ENCODE measurements at places on chromosomes 7 and 10. TPM values are rescaled to one million over a fixed set of nuclear protein-coding genes. Genes with fewer than 3 reads are reported as not detected.

- no peaks in the 10 kb centered on the region for H3K36me3 ChIP-seq
- no peaks in the 10 kb centered on the region for H3K4me1 ChIP-seq
- no peak for DNase-seq
- no peaks in the 10 kb centered on the region for H3K27me3 ChIP-seq
- H3K4me3 ChIP-seq, result no peak overlapping the region
Measured at GRCh38 chr10:7000061-7000460, 410.8 kb downstream of the SFMBT2 start.

Gene RBM20
- 0.80 TPM for total RNA-seq

Gene TRIP6
- 40.2 TPM for total RNA-seq

Gene TPST1
- 6.1 TPM for total RNA-seq

DNA sequence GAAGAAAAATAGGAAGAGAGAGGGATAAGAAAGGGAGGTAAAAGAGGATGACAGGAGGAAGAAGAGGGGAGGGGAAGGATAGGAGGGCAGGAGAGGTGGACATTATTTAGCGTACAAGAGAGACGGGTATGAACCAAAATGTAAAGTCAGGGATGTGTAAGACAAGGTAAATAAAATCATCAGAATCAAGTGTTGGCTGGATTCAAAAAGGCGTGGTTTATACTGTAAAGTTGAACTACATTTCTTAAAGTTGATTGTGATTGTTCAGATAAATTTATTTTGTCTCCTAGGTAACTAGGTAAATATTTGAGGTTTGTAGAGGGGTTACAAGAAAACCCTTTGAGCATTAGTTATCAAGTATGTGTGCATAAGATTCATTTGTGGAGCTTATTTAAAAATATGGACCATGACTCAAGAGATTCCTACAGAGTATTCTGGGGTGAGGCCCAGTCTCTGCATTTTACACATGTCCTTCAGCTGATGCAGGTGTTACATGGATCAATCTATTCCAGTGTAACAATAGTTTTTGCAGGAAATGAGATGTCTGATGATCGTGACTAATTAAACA lies 512.1 kb upstream of the MBL2 start:
- no peaks in the 10 kb centered on the region for H3K36me3 ChIP-seq
- H3K4me1 ChIP-seq, result no peaks in the 10 kb centered on the region
- no peak overlapping the region for H3K4me3 ChIP-seq
- no peak for DNase-seq
- no peak overlapping the region for H3K27ac ChIP-seq

Gene ANXA7
- total RNA-seq, result 120 TPM

DNA sequence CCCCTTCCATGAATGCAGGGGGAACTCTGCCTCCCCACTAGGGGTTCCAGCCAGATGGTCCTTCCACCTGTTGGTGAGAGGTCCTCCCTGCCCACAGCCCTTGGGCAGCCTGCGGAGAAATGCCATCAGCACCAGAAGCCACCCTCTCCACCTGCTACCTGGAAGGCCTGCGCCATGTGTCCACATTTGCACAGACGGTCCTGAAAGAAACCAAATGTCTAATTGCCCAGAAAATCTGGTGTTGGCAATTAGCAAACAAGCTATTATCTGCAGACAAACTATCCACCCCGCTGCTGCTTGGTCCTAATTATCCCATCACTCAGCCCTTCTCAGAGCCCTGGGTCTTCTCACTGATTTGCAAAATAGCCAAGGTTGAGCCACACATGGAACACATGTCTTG lies 32.3 kb downstream of the HSPA12A start:
- H3K4me1 ChIP-seq, result no peaks in the 10 kb centered on the region
- H3K27me3 ChIP-seq, result no peaks in the 10 kb centered on the region
- H3K36me3 ChIP-seq, result no peaks in the 10 kb centered on the region
- no peak overlapping the region for H3K4me3 ChIP-seq
- no peak overlapping the region for H3K27ac ChIP-seq

Gene FAM24A
- not detected for total RNA-seq

- no peaks in the 10 kb centered on the region for H3K36me3 ChIP-seq
- no peak overlapping the region for H3K4me3 ChIP-seq
- no peak overlapping the region for H3K27ac ChIP-seq
- no peak for DNase-seq
Measured at GRCh38 chr7:50591480-50592438, 26.6 kb upstream of the DDC start.

DNA sequence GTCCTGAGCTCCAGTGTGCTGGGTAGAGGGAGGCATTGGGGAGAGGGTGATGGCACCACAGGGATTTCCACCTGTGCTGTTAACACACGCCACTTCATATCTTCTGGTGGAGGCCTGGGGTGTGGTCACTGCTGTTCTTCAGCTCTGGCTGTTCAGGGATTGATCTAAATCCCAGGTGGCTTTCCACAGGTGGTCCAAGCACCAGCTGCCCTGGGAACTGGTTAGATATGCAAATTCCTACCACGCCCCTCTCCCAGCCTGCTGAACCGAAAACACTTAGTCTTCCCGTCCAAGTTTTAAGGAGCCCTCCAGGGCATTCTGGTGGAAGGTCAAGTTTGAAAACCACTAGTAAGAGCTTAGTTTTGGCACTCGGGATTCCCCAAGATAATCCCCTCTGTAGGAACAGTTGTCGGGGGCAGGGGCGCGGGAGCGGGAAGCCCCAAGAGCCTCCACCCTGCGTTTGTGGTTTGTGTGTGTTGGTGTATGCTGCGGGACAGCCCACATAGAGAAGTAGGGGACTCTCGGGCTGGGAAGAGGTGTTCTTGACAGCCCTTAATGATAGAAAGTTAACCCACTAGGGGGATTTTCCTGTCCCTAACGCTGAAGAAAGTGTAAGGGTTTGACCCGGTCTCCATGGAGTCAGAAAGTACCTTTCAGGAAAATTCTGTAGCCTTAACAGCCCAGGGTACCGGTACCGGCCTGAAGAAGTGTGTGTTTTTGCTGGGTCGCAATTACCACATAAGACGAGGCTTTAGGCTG lies 5.1 kb downstream of the DEPP1 start:
- H3K4me3 ChIP-seq, result no peak overlapping the region
- no peak for DNase-seq
- no peaks in the 10 kb centered on the region for H3K36me3 ChIP-seq
- H3K27ac ChIP-seq, result no peak overlapping the region
- no peaks in the 10 kb centered on the region for H3K27me3 ChIP-seq
- H3K4me1 ChIP-seq, result peaks cover 3% of the 10 kb centered on the region

Gene WDR86
- 1.2 TPM for total RNA-seq
